H54 (cell line): ENCODE measurements at places on chromosomes 7 and 10.
A peak's percentile ranks its signal among the peaks of the same experiment; 100 is the strongest.

DNA sequence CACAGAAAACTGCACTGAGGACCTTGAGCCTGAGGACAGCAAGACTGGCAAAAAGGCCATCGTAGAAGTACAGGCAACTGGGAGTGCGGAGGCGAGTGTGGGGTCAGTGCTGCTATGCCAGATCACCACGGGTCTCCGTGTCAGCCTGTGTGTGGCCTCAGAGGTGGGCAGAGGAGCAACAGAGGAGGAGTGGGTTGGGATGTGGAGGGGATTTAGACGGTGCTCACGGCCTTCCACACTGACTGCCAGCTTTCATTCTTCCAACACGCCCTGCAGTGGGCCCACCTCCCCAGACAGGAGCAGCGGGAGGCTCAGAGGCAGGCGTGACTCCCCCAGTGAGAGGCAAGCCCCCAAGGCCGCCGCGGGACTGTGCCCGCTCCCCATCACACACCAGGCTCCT lies 17.0 kb upstream of the ZMIZ1 start:
- DNase-seq, result no peak

DNA sequence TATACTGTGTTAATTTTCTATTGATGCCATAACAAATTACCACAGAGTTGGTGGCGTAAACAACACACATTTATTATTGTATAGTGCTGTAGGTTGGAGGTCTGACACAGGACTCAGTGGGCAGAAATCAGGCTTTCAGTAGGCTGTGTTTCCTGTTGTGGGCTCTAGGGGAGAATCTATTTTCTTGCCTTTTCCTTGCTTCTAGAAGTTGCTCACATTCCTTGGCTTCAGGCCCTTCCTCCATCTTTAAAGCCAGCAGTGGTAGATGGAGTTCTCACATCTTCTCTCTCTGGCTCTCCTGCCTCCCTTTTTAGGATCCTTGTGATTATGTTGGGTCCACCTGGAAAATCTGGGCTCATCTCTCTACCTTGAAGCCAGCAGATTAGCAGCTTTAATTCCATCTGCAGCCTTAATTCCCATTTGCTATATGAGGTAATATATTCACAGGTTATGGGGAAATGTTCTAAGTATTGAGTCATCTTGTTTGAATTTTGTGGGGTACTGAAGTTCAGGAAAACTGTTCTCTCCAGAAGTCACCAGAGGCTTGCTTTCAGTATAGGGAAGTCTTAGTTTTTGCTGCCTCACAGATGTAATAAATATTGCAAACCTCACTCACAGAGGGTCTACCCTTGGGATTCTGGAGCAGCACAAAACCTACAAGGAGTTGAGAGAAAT lies 38.9 kb downstream of the CCNY start:
- no peak for DNase-seq

DNA sequence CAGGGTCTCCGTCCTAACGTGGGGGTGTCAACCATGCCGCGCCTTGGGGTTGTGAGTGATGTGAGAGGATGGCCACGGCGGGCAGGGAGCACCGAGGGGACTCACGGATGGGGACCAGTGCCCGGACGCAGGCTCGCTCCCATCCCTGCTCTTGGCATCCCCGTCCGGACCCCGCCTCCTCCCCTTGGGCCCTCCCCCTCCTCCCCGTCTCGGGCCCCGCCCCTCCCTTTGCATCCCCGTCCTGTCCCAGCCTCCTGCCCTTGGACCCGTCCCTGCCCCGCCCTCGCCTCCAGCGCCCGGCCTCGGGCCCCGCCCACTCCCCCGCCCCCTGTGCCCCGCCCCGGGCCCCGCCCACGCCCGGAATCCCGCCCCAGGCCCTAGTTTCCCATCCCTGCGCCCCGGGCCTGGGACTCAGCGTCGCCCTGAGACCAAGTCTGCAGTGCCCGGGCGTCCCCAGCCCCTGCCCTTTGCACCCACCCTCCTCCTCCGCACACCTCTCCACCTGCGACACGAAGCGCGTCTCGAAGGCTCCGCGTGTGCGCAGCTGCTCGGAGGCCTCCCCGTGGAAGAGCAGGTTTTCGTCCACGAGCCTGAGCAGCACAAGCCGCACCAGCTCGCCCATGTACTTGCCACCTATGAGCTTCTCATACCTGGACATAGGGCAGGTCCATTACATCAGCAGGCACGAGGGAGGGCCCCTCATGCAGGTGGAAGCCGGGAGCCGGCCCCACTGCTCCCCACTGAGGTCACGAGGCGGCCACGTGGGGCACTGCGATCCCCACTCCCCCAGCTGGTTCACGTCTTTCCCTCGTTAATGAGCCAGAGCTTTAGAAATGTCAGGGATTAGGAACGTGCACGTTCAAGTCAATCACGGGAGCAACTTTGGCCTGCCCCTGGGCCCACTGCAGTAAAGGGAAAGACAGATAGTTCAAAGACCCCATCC lies 5.1 kb upstream of the MYL7 start:
- DNase-seq, result peak; percentile 66

DNA sequence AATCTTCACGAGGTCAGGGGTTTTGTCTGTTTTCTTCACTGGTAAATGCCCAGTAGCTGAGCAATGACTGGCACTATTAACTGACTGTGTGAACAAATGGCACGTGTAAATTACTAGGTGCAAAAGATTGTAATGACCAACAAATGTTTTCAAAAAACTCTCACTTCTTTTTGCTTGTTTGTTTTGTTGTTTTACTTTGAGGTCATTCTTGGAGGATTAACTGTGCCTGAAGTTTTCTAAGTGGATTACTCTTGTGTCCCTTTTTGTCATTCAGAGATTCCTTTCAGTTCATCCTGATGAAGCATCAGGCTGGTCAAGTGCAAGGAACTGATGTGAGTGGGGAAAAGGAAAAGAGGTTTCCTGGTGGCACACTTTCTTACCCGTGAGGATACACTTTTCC lies 74.4 kb upstream of the PPP1R3C start:
- DNase-seq, result no peak

- DNase-seq, result peak; percentile 54
Measured at GRCh38 chr10:100872034-100872791, 40.5 kb upstream of the SLF2 start.

GRCh38 chr7:147103224-147103623 lies 986.6 kb downstream of the CNTNAP2 start:
- no peak for DNase-seq

DNA sequence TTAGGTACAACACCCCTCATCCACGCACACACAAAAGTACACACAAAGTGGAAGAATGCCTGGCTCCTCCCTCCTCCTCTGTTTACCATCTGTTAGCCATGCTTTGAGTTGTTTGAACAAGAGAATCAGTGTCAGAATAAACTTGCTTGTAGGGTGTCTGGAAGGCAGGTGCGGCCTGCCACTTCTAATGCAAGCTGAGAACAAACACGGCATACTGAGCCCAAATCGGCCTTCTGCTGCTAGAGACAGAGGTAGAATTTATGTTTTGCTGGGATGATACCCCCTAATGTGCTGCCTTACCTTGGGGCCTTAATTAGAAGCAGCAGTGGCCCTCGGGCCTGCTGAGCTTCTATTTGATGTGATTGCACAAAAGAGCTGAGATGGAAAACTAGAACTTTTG lies 24.9 kb upstream of the FAM180A start:
- DNase-seq, result no peak

DNA sequence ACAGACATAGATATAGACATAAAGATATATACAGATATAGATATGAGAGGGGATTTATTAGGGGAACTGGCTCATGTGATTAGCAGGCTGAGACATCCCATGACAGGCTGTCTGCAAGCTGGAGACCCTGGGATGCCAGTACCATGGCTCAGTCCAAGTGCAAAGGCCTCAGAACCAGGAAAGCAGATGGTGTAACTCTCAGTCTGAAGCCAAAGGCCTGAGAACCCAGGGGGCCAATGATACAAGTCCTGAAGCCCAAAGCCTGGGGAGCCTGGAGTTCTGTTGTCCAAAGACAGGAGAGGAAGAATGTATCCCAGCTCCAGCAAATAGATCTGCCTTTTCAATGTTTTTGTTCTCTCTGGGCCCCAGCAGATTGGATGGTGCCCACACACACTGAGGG lies 5.5 kb downstream of the NCOA4 start:
- DNase-seq, result no peak

DNA sequence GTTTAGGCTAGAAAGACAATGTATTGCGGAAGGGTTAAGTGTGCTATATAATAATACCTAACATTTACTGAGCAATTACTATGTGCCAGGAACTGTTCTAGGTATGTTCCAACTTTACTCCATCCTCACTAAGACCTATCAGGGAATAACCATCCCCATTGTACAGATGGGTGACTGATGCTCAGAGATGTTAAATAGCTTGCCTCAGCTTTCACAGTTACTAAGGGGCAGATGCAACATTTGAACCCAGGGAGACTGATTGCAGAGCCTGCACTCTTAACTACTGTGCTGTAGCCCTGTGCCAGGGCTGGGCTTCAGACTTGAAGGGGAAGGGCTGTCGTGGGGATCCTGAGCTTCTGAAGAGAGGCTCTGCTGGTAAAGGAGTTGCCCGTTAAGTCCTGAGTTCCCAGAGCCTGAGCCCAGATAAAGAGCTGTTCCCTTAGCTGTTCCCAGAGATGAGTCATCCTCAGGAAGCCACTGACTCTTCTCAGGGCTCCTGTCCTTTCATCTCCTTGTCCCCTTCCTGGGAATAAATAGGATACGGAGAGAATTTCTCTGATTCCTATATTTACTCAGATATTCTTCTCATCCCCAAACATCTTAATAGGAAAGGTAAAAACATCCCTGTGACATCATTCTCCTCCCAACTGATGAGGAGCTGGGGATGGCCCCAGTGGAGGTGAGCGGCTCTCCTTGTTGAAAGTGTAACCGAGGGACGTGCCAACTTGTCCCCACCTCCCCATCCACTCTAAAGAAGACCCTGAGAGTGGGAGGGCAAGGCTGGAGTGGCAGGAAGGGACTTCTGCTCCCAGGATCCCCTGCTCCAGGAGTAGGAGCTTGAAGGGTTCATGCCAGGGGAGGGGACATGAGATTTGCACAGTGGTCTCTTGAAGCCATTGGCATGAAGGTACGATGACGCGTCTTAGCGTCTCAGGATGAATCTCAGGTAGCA lies 28.0 kb upstream of the HABP2 start:
- no peak for DNase-seq

DNA sequence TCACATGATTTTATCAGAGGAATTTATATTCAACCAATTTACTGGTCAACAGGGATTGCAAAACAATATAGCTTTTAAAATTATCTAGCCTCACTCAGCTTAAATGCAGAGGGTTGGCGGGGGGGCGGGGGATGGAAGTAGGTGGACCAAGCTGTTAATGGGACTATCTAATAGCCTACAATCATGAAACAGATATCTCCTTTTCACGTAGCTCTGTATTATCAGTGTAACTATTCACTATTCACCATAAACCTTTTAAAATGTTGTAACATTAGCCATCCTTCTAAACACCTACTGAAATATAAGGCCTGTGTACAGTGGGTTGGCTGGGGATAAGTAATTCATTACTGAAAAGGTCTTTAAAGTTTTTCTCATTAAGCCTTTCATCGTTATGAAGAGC lies 56.2 kb downstream of the MINDY3 start:
- no peak for DNase-seq

DNA sequence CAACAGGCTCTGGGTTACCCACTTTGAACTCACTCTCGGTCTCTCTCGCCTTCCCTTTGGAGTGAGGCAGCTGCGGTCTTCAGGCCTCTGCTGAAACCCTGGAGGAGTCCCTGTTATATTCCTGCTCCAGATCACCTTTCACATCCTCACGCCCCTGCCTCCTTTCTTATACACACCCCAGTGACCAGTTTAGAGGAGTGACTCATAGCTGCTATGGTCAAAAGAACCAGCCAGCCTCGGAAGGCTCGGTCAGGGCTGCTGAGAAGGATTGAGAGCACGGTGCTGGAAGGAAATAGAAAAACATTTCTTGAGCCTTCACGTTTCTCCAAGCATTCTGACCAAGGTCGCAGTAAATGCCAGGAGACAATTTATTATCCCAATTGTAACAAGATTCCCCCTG lies 28.3 kb upstream of the SVOPL start:
- DNase-seq, result no peak

DNA sequence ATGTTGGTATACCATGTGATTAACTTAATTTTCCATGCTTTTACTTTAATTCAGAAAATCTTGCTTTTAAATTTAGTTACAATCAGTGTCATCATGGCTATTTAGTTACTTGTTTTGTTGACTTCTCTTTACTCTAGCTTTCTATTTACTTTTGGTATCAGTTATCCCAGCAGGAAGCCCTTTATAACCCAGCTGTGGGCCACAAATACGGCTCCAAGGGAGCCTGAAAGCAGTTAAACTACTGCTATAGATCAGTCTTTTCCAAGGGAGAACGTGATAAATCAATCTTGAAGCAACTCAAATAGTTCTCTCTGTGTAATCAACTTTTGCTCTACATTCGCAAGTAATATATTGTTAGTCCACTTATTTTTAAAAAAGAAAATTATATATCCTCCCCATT lies 287.4 kb downstream of the CACNA2D1 start:
- no peak for DNase-seq

DNA sequence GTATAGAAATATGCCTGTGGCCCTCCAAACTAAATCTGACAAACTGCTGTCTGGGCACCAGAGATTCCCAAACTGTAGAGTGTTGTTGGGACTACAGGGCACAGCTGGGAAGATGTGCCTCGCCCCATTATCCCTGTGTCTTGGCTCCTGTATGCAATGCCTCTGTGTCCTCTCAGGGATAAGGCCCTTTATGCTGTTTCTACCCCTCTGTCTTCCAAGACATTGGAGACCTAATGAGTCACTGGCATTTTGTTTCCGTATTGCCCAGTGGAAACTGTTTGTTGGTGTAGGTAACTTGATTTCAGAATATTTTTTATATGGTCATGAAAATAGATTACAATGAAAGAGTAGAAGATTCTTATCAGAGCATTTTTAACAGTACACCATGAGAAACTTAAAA lies 183.2 kb downstream of the GLI3 start:
- DNase-seq, result no peak

- DNase-seq, result no peak
Measured at GRCh38 chr10:22541900-22542299, 172.5 kb downstream of the PIP4K2A start.

DNA sequence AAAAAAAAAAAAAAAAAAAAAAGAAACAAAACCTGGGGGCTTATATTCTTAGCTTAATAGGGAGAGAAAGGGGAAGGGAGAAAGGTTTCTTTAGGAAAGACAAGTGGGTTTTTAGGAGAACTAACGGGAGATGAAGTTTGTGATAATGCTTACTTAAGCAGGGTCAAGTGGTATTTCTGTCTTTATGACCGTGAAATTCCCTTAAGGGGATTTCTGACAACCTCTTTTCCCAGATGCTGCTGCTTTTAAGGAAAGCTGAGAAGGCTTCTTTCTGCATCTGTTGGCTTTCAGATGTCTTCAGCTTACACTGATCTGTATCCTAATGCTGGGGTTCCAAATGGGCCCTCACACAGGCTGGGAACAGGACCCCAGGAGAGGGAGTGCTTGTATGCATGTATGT lies 42.6 kb downstream of the ADAMTS14 start:
- DNase-seq, result no peak

DNA sequence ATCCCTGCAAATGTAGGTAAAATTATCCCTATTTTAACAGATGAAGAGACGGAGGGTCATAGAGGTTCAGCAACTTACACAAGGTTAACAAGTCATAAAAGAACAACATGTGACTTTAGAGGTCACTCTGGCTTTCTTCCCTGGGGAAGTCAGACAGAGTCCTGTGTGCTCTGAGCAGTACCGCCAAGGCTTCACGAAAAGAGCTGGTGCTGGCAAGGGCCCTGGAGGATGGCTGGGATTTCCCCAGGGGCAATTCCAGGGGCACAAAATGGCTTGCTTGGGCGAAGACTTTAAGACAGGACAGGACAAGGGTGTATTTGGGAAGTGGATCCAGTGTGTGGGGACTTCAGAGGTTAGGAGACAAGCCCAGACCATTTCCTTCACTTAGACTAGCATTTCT lies 144.1 kb downstream of the PIP4K2A start:
- DNase-seq, result no peak
